CD8-positive, alpha-beta T cell (primary cell): ENCODE measurements at places on chromosomes 3 and 15.

- no peak for DNase-seq
Observed at GRCh38 chr15:62624547-62625378, 417.8 kb upstream of the TPM1 start.

DNA sequence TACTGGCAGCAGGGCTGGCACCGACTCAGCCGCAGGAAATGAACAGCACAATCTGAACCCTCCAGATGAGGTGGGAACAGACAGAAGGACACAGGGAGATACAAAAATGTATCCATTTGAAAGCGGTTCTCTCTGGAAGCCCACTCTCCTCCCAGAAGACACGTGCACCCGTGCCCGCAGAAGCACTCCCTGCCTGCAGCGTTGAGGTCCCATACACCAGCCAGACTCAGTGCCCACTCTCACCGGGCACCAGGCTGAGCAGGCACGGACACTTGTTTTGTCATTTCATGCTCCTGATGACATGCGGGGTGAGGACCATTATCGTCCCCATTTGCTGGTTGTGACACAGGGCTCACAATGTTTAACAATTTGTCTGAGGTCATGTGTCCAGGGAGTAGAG lies 297.4 kb upstream of the TLE3 start:
- no peak for DNase-seq

GRCh38 chr3:138774529-138775253 lies 60.0 kb downstream of the PIK3CB start:
- DNase-seq, result no peak

- no peak for DNase-seq
Observed at GRCh38 chr3:10961921-10962320, 30.6 kb upstream of the SLC6A1 start.

- DNase-seq, result no peak
Observed at GRCh38 chr3:14719006-14719405, 44.1 kb downstream of the C3orf20 start.

DNA sequence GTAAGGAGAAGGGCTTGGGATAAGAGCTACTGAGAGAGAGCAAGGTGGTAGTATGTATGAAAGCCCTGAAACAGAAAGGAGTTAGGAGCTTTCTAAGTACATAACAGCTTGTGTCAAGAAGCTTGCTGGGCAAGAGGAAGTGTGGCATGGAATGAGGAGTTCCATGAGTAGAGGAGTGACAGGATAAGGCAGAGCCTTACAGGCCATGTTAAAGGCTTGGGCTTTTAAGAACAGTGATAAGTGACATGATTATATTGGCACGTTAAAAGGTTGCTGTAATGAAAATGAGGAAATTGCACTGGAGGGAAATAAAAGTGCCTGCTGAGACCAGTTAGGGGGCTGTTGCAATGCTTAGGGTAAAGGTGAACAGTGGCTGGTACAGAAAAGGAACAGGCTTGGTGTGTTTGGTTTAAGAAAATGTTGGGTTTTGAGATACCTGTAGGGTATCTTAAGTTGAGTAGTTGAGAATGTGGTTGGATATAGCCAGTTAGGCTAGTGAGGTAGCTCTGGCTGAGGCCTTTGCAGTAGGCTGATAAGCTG lies 49.0 kb downstream of the MEF2A start:
- no peak for DNase-seq

DNA sequence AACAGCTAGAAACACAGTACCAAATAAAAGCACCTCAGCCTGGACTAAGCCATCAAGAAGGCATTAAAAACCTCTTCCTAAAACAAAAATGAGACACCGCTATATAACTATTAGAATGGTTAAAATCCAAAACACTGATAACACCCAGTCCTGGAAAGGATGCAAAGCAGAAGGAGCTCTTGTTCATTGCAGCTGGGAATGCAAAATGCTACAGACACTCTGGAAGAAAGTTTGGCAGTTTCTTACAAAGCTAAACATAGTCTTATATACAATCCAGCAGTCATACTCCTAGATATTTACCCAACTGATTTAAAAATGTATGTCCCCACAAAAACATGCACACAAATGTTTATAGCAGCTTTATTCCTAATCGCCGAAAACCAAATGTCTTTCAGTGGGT lies 35.7 kb downstream of the CHSY1 start:
- no peak for DNase-seq

GRCh38 chr15:47548231-47548630 lies 169.1 kb upstream of the SEMA6D start:
- DNase-seq, result no peak

GRCh38 chr3:169945313-169945712 lies 21.3 kb upstream of the SEC62 start:
- DNase-seq, result no peak

- no peak for DNase-seq
Observed at GRCh38 chr3:77976079-77976478, 936.2 kb downstream of the ROBO2 start.

- no peak for DNase-seq
Observed at GRCh38 chr3:124654470-124654845, 75.8 kb upstream of the UMPS start.

DNA sequence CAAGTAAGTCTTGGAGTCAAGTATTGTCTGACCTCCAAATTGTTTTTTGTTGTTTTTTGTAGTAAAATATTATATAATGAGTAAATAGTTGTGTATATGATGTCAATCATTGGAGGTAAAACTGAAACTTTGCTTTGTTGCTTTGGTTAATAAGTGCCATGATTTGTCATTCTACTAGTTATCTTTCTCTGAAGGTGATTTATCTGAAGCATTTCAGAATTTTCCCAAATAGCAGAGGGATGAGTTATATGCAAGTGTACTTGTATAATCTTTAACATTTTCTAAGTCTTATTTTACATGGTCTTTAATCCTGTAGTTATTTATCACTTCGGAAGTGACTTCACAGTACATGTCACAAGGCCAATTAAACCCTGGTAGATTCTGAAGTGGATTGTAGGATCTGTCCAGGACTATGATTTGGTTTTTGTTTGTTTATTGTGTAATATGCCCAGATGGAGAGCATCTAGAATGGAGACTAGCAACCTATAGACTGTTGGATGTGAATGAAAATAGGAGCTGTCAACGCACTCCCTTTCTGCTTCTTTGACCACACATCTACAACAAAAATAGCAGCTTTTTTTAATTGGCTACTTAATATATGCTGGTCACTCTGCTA lies 93.1 kb upstream of the SAMMSON start:
- DNase-seq, result no peak

- no peak for DNase-seq
Observed at GRCh38 chr15:34347951-34348638, 5.0 kb downstream of the NUTM1 start.

DNA sequence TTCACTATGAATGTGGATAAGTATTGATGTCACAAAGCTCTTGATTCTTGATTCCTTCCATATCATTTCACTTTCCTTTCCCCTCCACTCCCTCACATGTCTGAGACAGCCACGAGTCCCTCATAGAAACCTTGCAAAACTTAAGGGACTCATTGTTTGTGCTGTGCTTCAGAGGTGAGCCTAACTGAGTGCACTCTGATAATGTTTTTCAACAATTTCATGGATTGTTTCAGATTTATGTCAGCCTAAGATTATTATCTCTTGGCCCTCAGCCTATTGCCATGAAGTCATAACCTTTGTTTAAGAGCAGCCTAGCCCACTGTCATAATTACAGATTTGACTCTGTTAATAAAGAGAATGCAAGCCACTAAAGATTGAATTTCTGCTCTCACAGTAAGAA lies 363.6 kb downstream of the MECOM start:
- no peak for DNase-seq

DNA sequence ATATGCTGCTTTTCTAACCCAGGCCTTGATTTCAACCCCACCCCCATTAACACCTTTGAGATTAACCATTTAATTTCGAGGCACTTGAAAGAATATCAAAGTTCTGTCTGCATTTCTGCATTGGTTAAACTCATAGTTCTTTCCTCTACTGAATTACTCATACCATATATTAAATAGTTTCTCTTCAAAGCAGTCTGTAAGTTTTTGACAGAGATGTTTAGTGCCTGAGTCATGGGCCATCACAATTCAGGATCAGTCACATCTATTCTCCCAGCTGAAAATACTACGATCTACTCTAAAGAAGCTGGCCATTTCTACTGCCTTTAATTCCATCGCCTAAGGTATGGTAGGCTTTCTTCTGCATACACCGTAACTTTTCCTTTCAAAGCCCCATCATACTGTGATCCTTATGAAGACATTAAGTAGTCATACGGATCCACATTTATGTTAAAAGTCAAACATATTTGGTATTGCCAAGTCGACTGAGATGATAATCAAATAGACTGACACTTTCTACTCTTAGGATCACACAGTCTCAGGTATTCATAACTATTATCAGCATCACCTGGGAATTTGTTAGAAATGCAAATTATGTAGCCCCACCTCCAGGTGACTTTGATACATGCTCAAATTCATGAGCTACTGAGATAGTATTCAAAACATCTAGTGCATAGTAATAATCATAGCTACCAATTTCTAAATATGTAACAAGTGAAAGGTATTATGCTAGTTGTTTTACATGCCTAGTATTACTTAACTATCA lies 489.4 kb upstream of the IL12A start:
- DNase-seq, result no peak

- no peak for DNase-seq
Observed at GRCh38 chr3:137348936-137349335, 391.2 kb downstream of the IL20RB start.

GRCh38 chr3:59266551-59266950 lies 216.7 kb upstream of the CFAP20DC start:
- DNase-seq, result no peak

- no peak for DNase-seq
Observed at GRCh38 chr3:197337214-197337613, 38.8 kb upstream of the DLG1 start.

DNA sequence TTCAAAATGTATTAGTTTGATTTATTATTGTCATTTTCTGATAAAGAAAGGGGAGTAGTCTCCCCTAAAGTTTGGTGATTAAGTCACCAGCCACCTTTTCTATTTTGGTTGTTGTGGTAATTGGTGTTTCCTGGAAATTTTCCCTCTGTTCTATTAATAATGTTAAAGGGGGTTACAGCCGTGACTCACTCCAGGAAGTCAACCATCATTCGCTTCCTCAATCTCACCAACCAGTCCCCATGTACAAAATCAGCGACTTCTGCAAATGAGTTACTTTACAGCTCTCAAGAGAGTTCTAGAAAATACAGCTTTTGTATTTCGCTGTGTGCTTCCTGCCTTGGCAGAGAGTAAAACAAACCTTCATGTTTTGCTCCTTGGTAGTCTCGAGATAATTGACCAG lies 285.1 kb downstream of the LPP start:
- peak; percentile 35 for DNase-seq

- no peak for DNase-seq
Observed at GRCh38 chr15:60672400-60672799, 193.5 kb upstream of the ICE2 start.

GRCh38 chr3:52401021-52401420 lies 43.9 kb downstream of the SEMA3G start:
- no peak for DNase-seq

DNA sequence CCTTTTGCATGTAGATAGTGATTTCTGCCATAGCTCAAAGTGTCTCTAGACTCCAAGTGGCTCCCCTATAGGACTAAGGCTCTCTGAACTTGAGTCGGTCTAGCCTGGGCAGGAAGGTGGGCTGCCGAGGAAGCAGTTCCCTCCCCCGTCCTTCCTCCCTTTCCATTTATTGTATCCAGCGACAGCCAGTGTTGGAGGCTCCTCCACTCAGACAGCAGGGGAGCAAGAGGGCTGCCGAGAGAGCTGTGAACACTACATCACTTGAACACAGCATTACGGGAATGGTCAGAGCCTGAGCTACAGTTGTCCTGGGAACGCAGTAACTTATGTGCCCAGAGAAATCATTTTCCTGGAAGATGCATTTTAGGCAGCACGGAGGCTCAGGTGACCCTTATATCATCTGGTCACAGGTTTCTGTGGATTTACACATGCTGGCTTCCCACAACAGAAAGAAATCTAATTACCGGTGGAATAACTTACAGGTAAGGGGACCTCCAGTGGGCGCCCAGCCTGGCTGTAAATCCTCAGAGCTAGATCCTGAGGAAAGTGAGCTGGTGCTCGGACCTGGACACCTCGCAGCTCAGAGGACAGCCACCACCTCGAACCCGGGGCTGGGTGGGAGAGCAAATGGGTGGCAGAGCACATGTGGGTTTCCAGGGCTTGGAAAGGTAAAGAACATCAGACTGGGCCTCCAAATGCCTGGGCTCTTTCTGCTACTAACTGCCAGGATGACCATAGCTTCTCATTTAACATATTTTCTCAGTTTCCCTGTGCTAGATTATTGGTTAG lies 197.1 kb downstream of the UACA start:
- DNase-seq, result no peak
